ENCODE measurements at places on chromosomes 4 and X.
A peak's percentile ranks its signal among the peaks of the same experiment; 100 is the strongest.

GRCh38 chr4:5213087-5213595, 161.9 kb downstream of the STK32B start:
- ATAC-seq = no peak

DNA sequence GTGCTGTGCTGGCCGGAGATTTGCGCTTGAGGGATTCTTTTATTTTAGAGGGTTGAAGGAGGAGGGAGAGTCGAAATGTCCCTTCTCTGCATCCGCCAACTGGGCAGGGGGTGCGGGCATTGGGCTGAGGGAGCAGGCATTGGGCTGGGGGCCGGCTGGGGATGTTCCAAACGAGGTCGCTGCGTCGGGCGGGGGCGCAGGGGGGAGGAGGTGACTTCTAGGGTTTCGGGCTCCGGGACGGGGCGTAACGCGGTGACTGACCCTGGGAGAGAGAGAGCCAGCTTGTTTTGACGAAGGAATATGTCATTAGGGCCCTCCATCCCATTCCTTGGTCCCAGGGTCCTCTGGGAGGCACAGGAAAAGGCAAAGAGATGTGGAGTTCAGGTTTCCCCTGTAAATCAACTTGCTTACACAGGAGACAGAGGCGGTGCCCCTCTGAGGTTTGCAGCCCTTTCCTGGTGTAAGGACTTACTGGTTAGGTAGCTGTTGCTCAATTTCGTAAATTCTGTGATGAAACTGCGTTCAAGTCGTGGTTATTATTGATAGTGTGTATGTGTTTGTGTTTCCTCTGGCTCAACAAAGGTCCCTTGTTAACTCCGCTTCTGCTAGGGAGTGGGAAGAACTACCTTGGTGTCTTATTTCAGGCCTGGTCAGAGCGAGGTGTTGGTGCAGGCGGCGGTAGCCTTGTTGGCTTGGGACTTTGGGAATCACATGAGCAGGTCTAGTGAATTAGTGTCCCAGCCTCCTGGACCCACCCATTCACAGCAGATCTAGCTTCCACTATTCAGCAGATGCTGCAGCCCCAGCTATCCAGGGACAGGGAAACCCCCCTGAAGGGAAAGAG, 716 bp downstream of the FHIP1A start:
- no peak for ATAC-seq

GRCh38 chr4:183936047-183936446, 30.9 kb downstream of the STOX2 start:
- no peak for ATAC-seq

DNA sequence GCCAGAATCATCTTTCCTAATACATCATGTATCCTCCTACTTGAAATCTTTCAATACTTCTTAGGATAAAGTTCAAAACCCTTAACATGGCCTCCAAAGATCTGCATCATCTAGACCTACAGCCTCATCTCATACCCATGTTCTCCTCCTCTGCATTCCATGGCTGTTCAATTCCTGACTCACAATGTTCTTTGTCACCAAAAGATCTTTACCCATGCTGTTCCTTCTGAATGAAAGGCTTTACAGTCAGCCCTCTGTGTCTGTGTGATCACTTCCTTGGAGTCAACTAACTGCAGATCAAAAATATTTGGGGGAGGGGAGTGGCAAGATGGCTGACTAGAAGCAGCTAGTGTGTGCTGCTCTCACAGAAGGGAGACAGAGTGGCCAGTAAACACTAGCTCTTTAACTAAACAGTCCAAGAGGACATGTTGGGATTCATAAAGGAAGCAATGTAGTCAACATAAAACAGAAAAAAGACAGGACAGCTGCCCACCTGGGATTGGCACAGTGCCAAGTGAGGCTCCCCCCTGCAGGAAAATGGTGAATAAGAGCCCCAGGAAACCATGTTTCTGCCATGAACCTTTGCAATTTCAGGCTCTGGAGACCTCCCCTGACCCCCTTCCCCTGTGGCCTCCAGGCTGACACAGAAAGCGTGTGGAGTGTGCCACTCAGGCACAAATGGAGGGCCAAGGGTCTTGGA, 31.9 kb downstream of the CBR4 start:
- ATAC-seq = no peak

DNA sequence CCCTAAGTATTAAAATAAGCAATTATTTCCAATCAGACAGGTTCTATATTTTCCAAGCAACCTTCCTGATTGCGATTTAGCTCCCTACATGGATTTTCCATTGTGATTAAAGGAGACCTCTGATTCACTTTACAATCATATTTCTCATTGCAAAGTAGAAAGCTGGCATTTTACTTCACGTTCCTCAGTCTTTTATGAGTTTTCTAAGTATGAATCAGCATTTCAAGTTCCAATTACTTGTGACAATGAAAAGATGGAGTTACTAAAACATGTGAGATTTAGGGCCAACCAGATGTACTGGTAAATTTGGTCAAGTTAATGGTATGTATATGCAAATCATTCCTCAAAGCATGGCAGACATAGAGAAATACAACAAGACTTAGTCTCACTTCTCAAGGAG, 206.2 kb downstream of the KCNIP4 start:
- ATAC-seq = no peak

DNA sequence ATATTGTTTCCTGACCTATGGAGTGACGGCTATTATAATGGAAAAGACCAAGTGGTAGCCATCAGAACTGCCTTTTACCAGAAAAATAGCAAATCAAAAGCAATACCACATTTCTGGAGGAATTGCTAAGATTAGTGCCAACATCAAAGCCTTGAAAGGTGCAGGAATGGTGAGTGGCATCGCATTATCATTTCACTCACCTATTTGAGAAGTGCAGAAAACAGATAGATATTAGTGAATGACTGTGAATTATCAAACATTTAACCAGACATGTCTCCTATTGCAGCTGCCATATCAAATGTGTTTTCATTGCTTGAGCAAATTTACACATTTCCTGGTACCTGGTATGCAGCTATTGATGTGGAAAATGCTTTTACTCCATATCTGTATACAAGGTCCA, 1638.1 kb upstream of the PABPC4L start:
- ATAC-seq = no peak

DNA sequence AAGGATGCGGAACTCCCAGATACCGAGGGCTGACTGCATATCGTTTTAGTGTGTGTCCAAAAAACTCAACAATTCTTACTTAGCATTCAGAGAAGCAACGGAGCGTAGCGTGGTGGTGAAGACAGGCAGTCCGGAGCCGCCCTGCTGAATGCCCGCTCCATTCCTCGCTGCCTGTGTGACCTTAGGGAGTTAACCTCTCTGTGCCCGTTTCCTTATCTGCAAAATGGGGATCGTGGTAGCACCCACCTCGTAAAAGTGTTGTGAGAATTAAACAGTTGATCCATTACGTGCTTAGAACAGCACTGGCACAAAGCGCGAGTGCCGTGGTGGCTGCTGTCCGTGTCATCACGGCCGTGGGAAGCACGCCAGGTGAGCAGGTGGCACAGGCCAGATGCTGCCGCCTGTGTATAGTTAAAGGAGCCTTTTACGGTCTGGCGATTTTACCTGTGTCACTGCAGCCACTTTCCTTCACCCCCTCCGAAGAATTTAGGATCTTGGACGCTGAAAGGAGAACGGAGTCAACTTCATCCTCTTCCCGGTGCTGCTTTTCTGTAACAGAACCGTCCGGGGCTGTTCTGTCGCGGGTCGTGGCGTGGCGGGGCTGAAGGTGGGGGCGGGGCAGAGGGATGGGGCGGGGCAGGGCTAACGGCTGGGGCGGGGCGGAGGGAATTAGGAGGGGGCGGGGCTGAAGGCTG, 885 bp downstream of the CCDC110 start:
- ATAC-seq = peak; percentile 17

DNA sequence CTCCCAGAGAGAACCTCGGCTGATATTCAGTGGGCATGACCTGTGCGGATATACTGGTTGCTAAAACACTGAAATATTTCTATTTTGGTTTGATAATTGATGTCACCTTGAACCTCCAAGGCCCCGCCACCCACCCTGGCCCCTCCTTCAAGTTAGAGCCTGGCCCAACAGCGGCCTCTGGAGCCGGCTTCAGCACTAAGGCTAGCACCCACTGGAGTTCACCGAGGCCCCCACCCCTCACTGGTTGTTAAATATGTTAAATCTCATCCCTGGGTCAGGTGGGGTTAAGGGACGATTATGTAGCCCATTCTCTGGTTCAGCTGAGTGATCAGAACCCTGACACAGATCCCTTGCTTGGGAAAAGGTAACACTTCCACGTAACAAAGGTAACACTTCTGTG, 24.3 kb downstream of the SEL1L3 start:
- no peak for ATAC-seq

GRCh38 chr4:120826853-120827252, 95.7 kb downstream of the PRDM5 start:
- no peak for ATAC-seq

DNA sequence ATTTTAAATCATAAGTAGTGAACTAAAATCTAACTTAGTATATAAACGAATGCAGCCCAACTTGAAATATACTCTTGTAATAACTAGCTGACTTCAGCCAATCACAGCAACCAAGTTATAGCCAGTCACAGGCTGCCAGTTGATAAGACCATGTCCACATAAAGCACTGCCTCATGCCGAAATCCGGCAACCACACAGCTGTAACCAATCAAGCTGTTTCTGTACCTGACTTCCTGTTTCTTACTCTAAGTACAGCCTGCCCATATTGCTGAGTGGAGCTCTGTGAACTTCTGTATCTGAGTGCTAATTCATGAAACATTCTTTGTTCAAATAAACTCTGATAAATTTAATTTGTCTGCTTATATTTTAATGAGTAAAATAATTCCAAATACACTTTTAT, 805.3 kb upstream of the EPHA5 start:
- no peak for ATAC-seq

DNA sequence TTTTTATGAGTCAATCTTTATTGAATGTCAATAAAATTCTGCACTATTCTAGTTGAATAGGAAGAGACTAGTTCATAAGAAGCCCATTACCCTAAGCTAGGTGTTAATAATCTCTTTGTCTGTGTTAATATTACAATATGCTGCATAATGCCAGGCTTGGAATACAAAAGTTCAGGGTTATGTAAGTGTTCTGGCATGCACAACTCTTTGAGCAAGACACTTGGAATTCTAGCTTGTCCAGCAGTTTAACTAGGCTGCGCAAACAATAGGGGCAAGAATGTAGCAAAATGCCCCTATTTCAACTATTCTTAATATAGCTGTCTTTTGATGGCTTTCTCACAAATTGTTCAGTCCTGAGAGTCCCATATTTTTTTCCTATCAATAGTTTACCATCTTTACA, 31.3 kb upstream of the ETNPPL start:
- no peak for ATAC-seq

GRCh38 chrX:30652527-30653414, 452 bp upstream of the GK start:
- ATAC-seq = peak; percentile 95

DNA sequence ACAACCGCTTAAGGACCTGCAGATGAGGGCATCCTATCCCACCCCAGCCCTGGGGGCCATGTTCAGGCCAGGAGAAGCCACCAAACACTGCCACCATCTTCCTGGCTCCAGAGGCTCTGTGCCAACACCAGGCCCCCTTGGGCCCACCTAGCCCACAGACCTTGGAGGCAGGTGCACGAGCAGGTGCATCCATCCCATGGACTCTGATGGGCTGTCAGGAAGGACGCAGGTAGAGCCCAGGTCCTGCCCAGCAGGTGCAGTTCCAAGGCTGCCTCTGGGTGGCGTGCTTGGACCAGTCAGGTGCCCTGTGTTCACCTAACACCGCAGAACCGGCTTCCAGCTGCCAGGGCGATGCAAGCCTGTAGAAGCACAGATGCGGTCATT, 22.8 kb upstream of the PDE6B start:
- ATAC-seq = no peak

DNA sequence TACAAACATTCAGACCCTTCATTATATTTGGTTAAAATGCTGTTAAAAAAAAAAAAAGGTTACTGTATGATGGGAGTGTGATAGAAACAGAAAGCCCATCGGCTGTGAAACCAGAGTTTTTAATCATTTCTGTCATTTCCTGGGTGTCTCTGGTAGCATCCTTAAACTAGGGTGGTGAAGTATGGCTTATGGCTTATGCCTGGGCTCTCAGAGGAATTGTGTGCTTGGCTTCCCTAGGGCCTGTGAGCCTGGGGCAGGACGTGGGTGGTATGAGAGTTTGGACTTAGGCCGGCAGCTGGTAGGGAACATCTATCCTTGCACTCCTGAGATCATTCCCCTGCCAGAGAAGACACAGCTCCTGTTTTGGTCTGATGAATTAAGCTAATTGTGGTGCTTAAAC, 52.2 kb downstream of the DCUN1D4 start:
- no peak for ATAC-seq

DNA sequence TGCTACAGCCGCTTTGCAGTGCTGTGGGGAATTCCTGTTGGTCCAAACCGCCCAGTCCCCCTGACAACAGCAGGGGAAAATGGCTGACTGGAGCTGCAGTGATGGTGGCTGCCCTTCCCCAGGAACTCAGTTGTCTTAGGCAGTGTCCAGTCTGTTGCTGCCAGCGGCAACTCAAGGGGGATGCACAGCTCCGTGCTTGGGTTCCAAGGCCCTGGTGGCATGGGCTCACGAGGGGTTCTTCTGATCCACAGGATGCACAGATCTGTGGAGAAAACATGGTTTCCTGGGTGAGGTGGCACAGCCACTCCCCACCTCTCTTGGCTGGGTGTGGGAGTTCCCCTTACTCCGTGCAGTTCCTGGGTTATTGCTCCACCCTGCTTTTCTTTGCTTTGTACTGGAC, 261.2 kb downstream of the TLL1 start:
- ATAC-seq = no peak
